ENCODE measurements at places on chromosomes 6 and 20.

- DNase-seq: no peak
Observed at GRCh38 chr6:116925088-116925794, 48.2 kb downstream of the RFX6 start.

DNA sequence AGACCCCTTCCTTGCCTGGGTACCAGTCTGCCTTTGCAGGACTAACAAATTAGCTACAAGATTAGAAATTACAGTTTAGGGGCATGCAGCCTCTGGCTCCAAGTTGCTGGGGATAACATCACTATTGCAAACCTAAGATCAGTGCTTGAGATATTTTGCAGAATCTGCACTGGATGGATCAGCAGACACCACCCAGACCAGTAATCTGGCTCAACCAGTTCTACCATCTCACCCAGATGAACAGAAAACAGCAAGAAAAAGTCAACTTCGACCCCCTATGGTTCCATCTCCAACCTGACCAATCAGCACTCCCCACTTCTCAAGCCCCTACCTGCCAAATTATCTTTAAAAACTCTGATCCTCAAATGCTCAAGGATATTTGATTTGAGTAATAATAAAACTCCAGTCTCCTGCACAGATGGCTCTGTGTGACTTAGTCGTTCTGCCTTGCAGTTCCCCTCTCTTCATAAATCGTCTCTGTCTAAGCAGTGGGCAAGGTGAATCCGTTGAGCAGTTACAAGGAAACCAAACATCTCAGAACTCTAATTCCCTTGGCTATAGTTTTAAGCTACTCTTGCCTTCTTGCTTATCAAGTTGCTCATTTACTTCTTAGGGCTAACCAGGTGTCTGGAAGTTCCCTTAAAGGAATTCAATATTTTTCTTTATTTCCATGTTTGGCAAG, 16.1 kb upstream of the LMBRD1 start:
- DNase-seq: no peak

GRCh38 chr6:130368576-130368975, 2.8 kb downstream of the TMEM200A start:
- DNase-seq: no peak

DNA sequence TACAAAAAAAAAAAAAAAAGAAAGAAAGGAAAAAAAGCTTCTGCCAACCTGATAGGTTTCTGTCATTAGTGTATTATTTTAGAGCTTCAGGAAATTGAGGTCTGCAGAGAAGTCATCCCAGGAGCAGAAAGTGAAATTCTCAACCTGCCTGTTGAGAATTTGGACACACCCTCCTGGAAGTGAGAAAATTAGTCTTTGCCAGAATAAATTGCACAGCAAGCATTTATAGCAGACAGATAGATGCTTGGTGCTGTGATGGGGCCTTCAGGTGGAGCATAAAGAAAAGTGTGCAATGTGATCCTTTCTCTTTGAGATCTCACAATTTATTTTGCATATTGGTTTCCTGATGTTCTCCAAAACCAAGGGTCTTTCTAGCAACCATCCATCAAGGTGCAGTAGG, 4.7 kb downstream of the BTN2A2 start:
- no peak for DNase-seq

DNA sequence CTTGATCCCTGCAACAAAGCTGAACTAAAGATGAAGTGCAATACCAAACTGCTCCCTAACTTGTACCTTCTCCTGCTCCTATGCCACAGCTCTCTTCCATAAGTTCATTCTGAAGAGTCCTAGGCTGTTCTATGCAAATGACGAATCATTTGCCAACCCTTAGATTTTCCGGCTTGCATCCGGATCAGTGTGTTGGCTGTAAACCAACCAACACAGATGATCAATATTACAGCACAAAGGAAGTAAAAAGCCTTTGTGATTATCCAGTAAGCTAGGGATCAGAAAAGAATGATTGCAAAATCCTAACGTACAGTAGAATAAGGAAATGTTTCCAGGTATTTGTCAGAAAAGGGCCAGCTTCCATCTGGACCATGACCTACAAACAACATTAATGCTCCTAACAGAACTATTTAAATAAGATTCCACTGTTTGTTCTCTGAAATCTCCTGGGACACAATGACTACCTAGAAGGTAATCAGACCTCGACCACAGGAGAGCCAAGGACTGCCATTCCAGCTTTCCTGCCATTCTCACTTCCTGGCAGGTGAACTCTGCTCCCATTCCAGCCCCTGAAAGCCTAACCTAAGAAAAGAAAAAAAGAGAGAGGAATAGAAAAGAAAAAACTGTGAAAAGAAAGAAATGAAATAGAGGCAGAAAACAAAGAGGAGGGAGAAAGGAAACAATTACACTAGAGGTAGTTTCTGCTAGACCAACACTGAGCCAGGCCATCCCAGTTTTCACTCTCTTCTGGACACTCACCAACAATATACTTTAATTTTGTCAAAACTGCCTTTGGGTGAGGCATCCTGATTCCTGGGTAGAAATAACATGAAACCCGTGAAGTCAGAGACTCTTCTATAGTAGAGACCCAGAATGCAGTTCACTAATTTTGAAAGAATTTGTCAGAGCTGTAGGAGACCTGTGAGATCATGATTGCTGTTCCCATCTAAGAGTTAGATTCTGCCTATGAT, 19.7 kb downstream of the GMDS start:
- DNase-seq: no peak

- DNase-seq: no peak
Observed at GRCh38 chr6:14371530-14371929, 254.0 kb downstream of the CD83 start.

DNA sequence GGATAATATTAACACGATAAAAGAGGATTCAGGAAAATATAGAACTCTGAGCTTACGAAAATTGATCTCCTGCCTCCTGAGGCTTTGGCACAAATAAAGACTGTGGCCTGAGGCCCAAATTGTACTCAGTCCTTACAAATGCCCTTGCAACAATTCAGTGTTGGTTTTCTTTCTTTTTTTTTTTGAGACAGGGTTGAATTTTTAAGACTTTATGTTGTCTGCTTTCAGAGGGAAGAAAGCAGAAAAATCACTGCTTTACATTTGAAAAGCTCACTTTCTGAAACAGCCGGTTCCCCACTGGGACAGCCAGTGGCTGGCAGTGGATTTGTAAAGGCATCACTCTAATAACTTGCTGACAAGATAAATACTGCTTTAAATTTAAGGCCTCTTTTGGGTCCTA, 290.5 kb downstream of the SLC35F1 start:
- no peak for DNase-seq

DNA sequence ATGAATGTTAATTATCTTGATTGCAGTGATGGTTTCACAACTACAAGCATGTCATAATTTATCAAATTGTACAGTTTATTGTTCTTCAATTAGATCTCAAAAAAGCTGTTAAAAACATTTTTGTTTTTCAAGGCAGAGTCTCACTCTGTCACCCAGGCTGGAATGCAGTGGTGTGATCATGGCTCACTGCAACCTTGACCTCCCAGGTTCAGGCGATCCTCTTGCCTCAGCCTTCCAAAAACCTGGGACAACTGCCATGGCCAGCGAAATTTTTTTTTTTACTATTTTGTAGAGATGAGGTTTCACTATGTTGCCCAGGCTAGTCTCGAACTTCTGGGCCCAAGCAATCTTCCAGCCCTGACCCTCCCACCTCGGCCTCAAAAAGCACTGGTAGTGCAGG, 286.1 kb downstream of the RNGTT start:
- DNase-seq: no peak

GRCh38 chr20:30489614-30490003, 767.9 kb upstream of the DEFB115 start:
- DNase-seq: no peak

DNA sequence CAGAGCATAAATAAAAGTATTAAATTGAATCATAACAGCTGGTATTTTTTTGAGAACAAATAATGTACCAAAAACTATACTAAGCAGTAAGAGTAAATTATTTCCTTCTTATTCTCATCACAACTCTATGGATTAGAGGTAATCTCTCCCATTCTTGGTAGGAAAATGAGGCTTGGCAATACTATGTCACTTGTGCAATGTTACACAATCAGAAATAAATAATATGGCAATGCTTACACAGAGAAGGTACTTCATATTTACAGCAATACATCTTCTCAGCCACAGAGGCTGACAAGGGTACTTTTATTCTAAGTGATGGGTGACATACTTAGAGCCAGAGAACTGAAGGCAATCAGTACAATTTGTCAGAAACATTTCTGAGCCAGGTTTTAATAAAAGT, 3.9 kb downstream of the DST start:
- no peak for DNase-seq

GRCh38 chr6:39102071-39102820, 12.7 kb downstream of the SAYSD1 start:
- DNase-seq: peak; percentile 59

DNA sequence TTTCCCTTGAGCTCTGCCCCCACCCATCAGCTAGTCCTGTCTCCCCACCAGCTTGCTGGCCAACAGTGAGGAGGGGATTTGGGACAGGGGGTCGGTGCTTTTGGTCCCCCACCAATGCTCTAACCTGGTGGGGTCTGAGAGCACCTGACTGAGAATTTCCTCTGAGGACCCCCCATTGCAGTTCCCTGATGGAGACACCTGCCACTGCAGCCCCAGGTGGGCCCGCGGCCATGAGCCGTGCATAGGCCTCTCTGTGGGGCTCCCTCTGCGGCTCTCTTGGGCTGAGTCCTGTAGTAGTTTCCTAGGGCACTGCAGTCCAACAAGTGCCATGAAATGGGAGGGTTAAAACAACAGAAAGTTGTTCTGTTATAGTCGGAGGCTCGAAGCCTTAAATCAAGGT, 172.2 kb upstream of the SNX9 start:
- no peak for DNase-seq

DNA sequence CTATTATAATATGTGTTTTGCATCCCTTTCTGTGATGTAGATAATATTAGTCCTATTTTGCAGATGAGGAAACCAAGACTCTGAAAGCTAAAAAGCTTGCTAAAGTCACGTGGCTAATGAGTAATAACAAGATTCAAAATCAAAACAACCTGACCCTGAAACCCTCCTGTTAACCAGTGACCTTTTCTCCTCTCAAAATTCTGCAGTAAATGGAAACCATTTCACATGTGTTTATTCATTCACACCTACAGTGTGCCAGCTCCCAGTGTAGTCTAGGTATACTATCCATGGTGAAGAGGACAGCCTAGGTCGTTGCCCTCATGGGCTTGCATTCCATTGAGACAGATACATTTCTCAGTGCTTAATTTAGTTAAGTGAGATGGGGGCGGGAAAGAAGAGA, 30.6 kb upstream of the PHACTR2 start:
- DNase-seq: no peak

DNA sequence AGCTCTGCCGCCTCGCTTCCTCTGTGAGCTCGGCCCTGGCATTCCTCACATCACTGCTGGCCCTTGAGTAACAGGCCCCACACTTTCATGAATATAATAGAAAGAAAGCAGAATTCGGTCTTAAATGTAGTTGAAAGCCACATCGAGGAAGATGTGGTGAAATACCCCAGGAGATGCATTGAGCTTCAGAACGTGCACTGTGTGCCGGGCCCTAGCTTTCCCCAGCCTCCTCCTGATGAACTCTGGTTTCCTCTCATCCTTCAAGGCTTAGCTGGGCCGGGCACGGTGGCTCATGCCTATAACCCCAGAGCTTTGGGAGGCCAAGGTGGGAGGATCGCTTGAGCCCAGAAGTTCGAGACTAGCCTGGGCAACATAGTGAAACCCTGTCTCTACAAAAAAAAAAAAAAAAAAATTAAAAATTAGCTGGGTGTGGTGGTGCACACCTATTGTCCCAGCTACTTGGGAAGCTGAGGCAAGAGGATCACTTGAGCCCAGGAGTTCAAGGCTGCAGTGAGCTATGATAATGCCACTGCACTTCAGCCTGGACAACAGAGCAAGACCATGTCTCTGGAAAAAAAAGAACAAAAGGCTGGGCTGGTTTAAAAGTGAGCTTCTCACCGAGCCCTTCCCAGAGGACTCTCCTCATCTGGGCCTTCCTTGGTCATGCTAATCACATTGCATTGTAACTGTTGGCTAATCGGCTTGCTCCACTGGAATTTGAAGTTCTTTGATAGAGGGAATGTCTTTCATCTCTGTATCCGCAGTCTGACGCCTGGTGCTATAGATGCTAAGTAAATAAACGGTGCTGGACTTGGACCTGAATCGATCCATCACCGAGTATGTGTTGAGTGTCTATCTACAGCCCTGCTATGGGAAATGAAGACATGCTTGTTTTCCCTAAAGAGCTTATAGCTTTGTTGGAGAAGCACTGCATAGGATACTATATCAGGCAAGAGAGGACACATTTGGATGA, 43.8 kb upstream of the FOXQ1 start:
- no peak for DNase-seq

DNA sequence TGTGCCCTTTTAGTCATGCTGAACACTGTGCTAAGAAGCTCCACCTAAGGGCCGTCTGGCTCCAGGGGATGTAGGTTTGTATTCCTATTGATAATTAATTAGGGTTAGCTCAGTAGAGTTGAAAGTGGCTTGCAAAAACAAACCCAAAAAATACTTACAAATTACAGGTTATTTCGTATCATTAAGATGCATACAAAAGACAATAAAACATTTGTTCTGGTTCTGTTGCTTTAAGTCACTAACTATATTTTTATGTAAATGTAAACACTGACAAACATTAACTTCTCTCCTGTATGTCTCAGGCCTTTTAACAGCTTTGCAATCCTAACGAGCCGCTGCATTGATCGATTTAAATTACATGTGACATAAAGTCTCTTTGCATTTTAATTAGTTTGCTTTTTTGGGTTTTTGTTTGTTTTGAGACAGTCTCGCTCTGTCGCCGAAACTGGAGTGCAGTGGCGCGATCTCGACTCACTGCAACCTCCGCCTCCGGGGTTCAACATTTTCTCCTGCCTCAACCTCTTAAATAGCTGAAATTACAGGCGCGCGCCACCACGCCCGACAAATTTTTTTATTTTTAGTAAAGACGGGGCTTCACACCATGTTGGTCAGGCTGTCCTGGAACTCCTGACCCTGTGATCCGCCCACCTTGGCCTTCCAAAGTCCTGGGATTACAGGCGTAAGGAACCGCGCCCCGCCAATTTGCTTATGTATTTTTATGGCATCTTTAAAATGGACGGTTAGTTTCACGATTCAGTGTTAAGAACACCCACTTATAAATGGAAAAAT, 110.9 kb downstream of the HFE start:
- no peak for DNase-seq

- DNase-seq: no peak
Observed at GRCh38 chr20:59576216-59576953, 28.0 kb upstream of the PHACTR3 start.

DNA sequence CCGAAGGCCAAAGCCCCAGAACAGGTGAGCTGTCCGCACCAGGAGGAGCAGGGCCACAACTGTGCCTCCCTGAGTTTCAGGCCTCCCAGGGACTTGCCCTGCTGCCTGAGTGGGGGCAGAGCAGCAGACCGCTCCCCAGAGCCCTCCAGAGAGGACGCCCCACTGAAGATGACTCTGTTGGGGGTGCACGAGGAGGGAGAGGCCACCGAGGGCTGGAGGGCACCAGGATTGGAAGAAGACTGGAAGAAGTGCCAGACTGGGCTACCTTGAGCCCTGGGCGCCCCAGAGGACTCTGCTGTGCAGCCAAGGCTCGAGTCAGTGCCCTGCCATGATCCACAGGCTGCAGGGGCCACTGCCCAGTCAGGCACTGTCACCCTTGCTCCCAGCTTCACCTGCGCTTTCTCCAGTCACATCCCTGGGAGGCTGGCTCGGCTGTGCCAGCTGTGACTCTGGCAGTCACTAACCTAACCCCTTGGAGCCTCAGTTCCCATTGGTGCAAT, 11.3 kb downstream of the CST7 start:
- DNase-seq: peak; percentile 17

GRCh38 chr20:16748308-16748900, at the start of gene OTOR:
TSS of gene OTOR (plus strand) at chr20:16748358. CDS start at chr20:16748402, 44 bp downstream.
- DNase-seq: no peak
